CD8-positive, alpha-beta T cell (primary cell): ENCODE measurements at places on chromosomes 4 and X.

DNA sequence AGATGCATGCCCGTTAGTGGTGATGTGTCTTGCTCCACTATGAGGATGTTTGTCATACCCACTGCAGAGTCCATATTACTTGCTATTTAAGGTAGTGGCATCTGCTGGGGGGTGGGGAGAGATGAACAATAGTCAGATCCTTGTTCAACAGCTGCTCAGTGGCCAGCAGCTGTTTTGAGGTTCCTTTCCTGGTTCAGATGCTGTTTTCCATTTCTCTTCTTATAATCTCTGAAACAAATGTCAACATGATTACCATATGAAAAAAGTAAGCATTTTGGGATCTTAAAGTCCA, 1567.9 kb upstream of the TENM3 start:
- no peak for DNase-seq

DNA sequence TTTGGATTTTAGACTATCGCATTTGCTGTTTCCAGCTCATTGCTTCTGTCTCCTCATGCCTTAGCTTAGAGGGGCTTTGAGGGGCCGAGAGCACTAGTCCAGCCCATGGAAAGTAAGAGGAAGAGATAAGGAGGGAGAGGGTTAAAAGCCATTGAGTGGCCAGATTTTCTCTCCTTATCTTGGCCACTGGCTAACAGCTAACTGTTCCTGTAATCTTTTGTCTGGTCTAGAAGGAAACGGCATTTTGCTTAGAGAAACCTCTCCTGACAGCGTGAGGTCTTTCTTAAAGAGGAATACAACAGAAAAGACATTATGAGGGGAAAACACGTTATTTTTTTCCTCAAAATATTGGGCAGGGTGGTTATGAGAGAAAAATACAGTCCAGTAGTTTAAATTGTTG, 7.9 kb downstream of the GPR101 start:
- DNase-seq = no peak

DNA sequence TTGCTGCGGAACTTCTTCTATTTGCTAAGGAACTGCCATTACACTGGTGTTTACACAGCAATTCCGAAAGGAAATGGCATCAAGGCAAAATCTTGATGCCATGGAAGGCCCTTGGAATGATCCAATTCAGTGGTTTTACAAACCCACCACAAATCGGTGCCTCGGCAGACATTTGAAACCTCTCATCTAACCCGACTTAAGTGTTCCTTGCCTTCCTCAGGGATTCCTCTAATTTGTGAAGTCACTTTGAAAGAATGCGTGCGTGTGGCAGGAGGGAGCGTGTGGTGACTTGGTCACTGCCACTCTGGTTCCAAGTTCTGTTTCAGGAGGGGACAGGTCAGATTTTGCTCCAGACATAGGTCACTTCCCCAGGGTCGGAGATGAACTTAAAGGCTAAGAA, 4.8 kb downstream of the NOP14 start:
- DNase-seq = no peak

DNA sequence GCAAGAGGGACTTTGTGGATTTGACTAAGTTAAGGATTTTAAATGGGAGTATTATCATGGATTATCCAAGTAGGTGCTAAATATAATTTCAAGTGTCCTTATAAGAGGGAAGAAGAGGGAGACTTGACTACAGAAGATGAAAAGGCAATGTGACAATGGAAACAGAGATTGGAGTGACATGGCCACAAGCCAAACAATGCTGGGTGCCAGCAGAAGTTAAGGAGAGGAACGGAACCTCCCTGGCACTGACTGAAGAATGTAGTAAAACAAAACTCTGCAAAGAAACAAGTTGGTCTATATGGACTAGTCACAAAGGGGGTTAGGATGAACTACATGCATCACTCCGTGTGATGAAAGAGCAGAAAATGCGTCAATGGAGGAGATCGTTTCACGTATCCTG, 395.8 kb upstream of the GALNT7 start:
- no peak for DNase-seq

- no peak for DNase-seq
Observed at GRCh38 chrX:153411255-153411987, at the start of gene ZFP92. Gene ZFP92 (plus strand): TSS chrX:153411472. CDS start chrX:153418323, 6,851 bp downstream.

DNA sequence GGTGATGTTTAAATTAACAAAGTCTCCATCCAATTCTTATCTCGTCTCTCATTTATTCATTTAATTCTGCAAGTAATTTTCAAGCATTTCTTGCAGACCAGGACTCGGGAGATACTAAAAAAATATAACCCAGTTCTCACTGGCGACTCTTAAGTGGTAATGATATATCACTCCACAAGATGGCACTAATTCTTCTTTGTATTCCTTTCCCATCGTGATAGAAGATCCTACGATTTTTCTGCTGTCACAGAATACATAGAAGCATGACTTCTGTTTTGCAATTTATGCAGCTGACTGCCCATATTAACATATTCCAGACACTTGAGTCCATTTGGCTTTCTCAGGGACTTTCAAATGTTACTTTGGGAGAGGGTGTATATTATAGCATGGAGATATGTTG, 64.0 kb upstream of the FGF13 start:
- no peak for DNase-seq

DNA sequence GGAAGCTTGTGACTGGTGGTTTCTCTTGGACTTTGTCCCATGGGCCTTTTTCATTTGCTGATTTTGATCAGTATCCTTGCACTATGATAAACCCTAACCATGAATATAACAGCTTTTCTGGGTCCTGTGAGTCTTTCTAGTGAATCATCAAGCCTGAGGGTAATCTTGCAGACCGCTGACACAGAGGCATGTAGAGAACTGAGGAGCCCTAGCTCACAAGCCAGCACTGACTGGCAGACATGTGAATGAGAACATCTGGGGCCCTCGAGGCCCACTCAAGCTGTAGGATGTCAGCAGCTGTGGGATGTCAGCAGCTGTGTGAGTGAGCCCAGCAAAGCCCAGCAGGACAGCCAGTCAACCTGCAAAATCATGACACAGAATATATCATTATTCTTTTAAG, 36.7 kb downstream of the HMGB3 start:
- no peak for DNase-seq

DNA sequence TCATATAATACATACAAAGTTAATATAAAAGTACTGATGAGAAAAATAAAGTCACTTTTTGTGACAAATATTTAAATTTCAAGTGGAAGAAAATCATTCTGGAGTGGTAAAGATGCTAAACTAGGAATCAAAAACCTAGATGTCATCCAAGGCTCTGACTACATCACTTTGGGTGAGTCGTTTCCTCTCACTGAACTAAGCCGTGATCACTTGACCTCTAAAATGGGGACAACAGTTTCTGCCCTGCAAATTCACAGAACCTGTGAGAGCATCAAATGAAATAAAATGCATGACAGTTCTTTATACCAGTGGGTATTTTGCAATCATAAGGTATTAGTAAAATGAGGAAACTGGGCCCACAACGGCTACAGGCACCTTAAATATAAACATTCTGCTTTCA, 63.8 kb downstream of the PRDM5 start:
- DNase-seq = no peak

- no peak for DNase-seq
Observed at GRCh38 chr4:73603271-73603710, 16.9 kb downstream of the RASSF6 start.

DNA sequence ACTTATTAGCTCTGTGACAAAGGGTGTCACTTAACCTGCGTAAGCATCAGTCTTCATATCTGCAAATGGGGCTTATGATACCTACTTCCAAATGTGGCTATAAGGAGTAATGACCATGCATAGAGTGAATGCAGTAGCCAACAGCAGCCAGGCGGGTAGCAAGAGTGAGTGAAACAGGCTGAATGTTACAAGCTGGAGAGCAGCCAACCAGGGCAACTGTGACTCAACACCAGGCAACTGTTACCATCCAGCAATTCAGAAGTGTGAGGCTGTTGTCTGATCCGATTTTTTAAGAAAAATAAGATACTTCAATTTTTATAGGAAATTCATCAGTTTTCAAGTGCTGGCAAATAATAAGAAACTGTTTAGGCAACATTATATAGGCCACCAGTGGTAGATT, 270.2 kb upstream of the TAPT1 start:
- DNase-seq = no peak

DNA sequence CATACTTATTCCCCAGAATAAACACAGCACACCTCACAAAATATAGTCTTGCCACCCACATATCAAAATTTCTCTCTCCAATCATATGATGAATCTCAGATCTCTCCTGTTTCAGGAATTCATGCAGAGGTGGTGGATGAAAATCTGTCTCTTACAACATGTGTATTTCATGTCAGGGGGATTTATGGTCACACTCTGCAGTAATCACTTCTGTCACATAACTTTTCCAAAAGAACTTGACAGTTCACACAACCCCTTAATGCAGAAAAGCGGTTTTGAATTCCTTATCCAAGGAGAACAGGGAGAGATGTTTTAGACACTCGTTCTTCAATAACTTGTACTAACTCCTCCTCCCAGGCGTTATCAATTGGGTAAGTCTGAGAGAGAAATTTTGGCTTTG, 180.5 kb upstream of the ETNPPL start:
- no peak for DNase-seq

GRCh38 chrX:49951524-49952193, 29.3 kb downstream of the CLCN5 start:
- DNase-seq = no peak

DNA sequence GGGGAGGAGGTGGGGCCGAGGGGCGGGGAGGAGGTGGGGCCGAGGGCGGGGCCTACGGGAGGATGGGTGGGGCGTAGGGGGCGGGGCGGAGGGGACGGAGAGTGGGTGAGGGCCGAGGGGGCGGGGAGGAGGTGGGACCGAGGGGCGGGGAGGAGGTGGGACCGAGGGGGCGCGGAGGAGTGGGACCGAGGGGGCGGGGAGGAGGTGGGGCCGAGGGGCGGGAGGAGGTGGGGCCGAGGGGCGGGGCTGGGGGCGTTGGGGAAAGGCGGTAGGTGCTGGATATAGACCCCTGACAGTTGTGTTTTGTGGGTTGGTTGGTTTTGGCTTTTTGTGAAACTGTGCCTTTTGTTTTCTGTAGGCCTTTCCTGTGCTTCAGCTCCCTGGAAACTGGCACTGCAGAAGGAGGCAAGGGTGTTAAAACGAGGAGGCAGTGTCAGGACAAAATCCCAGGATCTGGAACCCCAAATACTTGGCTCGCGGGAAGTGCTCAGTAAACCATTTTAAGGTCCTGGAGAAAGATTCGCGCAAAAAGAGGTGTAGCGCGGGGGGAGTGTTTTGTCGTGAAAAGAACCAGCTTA, 580 bp upstream of the MMGT1 start:
- peak; percentile 43 for DNase-seq

DNA sequence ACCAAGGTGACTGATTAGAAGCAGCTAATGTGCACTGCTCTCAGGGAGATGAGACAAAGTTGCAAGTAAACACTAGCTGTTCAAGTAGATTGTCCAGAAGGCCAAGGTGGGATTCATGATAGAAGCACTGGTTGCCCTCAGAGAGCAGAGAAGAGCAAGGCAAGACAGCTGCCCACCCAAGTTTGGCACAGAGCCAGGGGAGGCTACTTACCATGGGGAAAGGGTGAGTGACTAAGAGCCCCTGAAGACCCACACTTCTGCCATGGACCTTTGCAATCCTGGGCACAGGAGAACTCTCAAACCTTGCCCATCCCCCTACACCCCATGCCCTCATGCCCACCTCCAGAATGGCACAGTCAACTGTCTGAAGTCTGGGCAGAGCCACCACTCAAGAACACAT, 68.3 kb downstream of the SPIN4 start:
- DNase-seq = no peak

DNA sequence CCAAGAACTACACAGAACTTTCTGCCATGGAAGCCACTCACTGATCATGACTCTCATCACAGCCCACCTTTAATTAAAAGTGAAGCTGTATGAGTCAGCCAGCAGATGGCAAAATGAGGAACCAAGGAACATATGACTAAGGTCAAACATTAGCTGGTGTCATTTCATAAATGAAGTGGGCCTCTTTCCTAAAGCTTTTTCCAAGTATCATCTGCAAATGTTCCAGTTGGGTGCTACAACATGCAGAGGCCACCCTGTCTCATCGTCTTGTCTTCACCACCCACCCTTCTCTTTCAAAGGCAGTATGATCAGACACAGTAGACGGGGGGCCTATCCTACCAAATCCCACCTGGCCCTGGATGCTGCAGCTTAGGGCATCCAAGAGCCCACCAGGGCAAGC, 9.2 kb upstream of the EOLA1 start:
- DNase-seq = no peak

GRCh38 chr4:105637408-105638176, 70.9 kb downstream of the INTS12 start:
- DNase-seq = no peak

GRCh38 chr4:71907071-71907470, 123.2 kb upstream of the GC start:
- DNase-seq = no peak

DNA sequence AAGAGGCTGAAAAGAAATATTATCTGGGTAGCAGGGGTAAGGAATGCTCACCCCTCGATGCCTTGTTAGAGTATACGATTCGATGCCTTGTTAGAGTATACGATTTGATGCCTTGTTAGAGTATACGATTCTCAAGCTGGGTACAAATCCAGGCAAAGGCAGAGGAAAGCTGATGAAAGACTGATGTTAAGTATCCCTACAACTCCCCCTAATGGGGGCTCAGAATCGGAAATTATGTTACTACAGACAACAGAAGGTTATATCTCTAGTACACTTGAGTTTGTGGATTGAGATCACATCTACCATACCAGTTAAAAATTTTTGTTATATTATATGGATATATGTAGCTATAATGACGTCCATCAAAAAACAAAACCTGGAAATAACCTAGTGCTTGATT, 4.8 kb downstream of the LRRC66 start:
- DNase-seq = no peak

DNA sequence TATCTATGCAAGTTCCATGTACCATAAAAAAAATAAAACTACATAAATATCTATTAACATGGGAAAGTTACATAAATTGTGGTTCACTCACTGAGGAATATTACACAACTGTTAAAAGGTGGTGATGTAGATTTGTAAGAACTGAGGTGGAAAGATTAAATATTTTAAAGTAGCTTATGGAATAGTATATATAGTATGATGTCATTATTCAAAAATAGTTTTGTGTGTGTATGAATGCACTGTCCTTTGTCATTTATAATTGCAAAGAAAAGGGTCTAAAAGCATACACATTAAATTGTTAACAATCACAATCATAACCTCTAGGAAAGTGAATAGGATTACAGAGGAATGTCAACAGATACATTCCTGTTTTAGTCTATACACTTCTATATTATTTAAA, 355.9 kb downstream of the OPHN1 start:
- no peak for DNase-seq

GRCh38 chrX:155745792-155746191, 133.0 kb upstream of the TMLHE start:
- DNase-seq = no peak

DNA sequence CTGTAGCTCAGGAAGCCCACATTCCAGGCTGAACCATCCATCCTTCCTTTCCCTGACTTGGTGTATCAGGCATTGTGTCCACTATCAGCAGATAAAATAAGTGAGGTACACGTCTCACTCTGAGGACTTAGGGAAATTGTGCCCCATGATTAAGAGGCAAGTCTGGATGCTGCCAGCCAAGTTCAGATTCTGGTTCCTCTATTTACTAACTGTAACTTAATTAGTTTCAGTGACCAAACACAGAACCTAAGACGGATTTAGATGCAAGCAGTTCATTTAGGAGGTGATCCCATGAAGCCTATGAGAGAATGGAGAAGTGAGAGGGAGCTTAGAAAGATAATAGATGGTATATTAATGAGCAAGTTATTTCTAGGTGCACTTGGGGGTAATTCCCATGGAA, 56.6 kb upstream of the PACRGL start:
- no peak for DNase-seq

- DNase-seq = no peak
Observed at GRCh38 chr4:12583275-12583674, 900.9 kb downstream of the RAB28 start.

GRCh38 chr4:181619651-181620050, 623.6 kb upstream of the TENM3 start:
- DNase-seq = no peak
